ENCODE measurements at places on chromosomes 3 and 15. TPM values are rescaled to one million over a fixed set of nuclear protein-coding genes. Genes with fewer than 3 reads are reported as not detected.

Gene DZIP1L
- 4.6 TPM for total RNA-seq

Gene C3orf85
- total RNA-seq, result not detected

Gene ANKRD63
- total RNA-seq, result 0.42 TPM

Gene SLC9C1
- total RNA-seq, result 0.31 TPM

Gene PXYLP1
- 10.6 TPM for total RNA-seq

Gene HYKK
- 11.0 TPM for total RNA-seq

GRCh38 chr3:58425782-58426181 is 7.8 kb downstream of the PDHB start:
- no peak for DNase-seq

DNA sequence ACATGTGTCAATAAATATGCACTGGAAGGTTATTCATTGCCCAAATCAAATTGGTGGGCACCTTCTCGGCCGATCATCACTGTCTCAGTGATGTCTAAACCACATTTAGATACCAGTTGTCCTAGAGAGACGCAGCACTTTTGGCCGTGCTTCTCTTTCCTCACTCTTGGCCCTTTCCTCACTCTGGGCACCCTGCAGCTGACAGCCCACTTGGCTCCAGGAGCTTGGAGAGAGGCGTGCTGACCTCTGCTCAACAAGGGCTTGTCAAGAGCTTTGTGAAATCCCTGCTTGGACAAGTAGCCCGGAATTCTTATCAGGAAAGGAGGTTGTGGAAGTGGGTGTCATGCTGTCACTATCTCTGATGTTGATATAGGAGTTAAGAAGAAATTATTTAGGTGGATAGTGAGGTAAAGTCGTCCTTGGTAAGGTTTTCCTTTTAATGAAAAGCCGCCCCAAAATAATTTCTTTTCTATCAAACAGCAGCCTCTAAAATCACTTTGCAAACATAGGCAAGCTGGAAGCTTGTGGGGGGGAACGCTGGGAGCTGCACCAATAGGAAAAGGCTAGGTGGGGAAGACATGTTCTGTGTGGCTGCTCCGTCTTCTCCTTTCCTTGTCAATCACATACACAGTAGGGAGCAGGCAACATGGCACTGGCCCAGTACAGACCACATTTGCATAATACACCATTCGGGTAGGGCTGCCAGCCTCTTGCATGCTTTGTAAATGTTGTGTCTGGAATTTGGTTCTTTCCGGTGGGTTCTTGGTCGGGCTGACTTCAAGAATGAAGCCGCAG is 126.8 kb upstream of the UBE3A start:
- DNase-seq, result peak; percentile 71

GRCh38 chr3:21876782-21877181 is 125.8 kb upstream of the ZNF385D start:
- no peak for DNase-seq
